Naive thymus-derived CD8-positive, alpha-beta T cell (primary cell): ENCODE measurements at places on chromosomes 16 and 17. TPM values are rescaled to one million over a fixed set of nuclear protein-coding genes. Genes with fewer than 3 reads are reported as not detected.

- no peaks in the 10 kb centered on the region for H3K27me3 ChIP-seq
- H3K4me3 ChIP-seq, result no peak overlapping the region
- DNase-seq, result no peak
- H3K27ac ChIP-seq, result no peak overlapping the region
These were observed 589.2 kb downstream of the CDH11 start for GRCh38 chr16:64532691-64533090.

Gene KCNG4
- polyA plus RNA-seq, result not detected

Gene HID1
- 4.7 TPM for polyA plus RNA-seq

DNA sequence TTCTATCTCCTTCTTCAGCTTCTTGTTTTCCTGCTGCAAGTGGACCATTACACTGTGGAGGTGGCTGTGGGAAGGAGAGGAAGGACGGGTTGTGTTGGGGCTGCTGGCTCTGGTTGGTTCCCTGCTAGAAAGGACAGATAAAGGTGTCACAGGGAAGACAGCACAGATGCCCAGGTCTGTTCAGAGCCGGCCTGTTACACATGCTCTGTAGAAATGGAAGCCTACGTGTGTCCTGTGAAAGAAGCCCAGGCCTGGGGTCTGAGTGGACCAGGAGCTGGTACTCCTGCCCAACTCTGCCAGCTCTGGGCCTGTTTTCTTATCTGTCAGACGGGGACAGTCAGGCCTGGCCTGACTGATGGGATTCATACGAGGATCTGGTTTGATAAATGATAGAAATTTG, 26.4 kb downstream of the DHX38 start:
- no peaks in the 10 kb centered on the region for H3K36me3 ChIP-seq
- DNase-seq, result no peak
- no peak overlapping the region for H3K27ac ChIP-seq
- H3K4me3 ChIP-seq, result no peak overlapping the region

- H3K27ac ChIP-seq, result no peak overlapping the region
- H3K27me3 ChIP-seq, result no peaks in the 10 kb centered on the region
- no peaks in the 10 kb centered on the region for H3K4me1 ChIP-seq
- peaks cover 25% of the 10 kb centered on the region for H3K36me3 ChIP-seq
These were observed 198.5 kb downstream of the NTN1 start for GRCh38 chr17:9219631-9220397.

- H3K36me3 ChIP-seq, result peaks cover 52% of the 10 kb centered on the region
- no peak overlapping the region for H3K4me3 ChIP-seq
- H3K4me1 ChIP-seq, result peaks cover 60% of the 10 kb centered on the region
- H3K27ac ChIP-seq, result peak overlapping the region; percentile 94
- DNase-seq, result no peak
These were observed 19.0 kb downstream of the PIK3R5 start for GRCh38 chr17:8946476-8946875.

Gene CACNA1G
- not detected for polyA plus RNA-seq

Gene TSPOAP1
- polyA plus RNA-seq, result 0.43 TPM

- no peaks in the 10 kb centered on the region for H3K27me3 ChIP-seq
- no peak for DNase-seq
- no peaks in the 10 kb centered on the region for H3K36me3 ChIP-seq
These were observed 4.9 kb downstream of the CDK10 start for GRCh38 chr16:89691231-89691985.

- H3K27ac ChIP-seq, result peak overlapping the region; percentile 86
- no peaks in the 10 kb centered on the region for H3K27me3 ChIP-seq
- DNase-seq, result no peak
- H3K4me3 ChIP-seq, result peak overlapping the region; percentile 3
These were observed 16.9 kb upstream of the CYTH1 start for GRCh38 chr17:78798695-78799559.

Gene SLFN14
- 0.06 TPM for polyA plus RNA-seq

- peak within 1 kb of the TSS; percentile 97 for H3K27ac ChIP-seq
- DNase-seq, result peak; percentile 65
- H3K27me3 ChIP-seq, result no peaks in the 10 kb centered on the region
- H3K36me3 ChIP-seq, result no peaks in the 10 kb centered on the region
- H3K4me3 ChIP-seq, result peak within 1 kb of the TSS; percentile 94
These were observed at the start of gene MPP2 for GRCh38 chr17:43907425-43907981. MPP2 (minus strand) TSS chr17:43907536; CDS start chr17:43904460, 3,076 bp downstream.

DNA sequence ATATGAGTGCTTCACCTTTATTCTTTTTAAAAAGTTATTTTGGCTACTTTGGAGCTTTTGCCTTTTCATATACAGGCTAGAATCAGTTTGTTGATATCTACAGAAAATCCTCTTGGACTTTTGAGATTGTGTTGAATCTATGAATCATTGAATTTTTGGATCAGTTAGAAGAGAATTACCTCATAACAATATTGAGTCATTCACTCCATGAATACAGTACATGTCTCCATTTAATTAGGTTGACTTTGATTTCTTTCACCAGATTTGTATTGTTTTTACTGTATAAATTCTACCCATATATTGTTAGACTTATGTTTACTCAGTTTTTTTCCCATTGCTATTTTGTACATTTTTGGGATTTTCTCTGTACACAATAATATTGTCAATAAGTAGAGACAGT, 54.4 kb downstream of the TAOK1 start:
- no peak for DNase-seq
- peaks cover 3% of the 10 kb centered on the region for H3K36me3 ChIP-seq
- no peaks in the 10 kb centered on the region for H3K27me3 ChIP-seq
- H3K4me3 ChIP-seq, result no peak overlapping the region
- H3K27ac ChIP-seq, result peak overlapping the region; percentile 60
- H3K4me1 ChIP-seq, result peaks cover 50% of the 10 kb centered on the region

Gene TBC1D3G
- not detected for polyA plus RNA-seq

- DNase-seq, result no peak
- no peaks in the 10 kb centered on the region for H3K27me3 ChIP-seq
- peak overlapping the region; percentile 68 for H3K4me3 ChIP-seq
These were observed 1.0 kb downstream of the CYB561 start for GRCh38 chr17:63445065-63445464.

Gene C1QL1
- polyA plus RNA-seq, result not detected

- no peaks in the 10 kb centered on the region for H3K27me3 ChIP-seq
- H3K4me1 ChIP-seq, result peaks cover 5% of the 10 kb centered on the region
- no peak for DNase-seq
These were observed 83.2 kb upstream of the C17orf78 start for GRCh38 chr17:37292429-37293139.

DNA sequence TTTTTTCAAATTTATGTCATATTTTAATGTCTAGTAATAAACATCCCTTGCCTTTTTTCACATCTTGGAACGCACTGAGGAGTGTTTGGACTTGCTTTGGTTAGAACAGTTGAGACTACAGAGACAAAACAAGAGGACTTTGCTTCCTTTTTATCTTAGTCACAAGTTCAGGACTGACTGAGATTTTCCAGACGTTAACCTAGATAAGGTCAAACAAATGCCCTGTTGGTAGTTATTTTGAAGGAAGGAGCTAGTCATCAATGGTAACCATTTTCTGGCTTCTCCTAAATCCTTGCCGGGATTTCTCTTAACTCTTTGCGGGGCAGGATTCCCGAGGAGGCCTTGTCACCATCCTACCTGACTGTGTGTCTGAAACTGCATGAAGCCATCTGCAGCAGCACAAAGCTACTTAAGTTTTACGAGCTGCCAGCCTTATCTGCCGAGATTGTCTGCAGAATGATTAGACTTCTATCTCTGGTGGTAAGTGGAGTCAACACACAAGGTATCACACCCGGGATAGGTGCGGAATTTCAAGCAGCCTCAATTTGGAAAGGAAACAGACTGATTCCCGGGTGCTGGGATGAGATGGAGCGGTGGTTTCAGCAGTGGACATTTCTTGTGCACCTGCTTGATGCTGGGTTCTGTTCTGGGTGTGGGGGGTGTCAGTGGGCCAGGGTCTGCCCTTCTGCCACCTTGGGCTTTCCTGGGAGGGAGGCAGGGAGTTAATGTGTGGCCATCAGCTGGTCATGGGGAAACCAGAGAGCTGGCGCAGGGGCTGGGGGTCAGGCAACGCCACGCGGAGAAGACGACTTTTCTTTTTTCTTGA, 48.3 kb downstream of the RNF213 start:
- H3K4me1 ChIP-seq, result peaks cover 4% of the 10 kb centered on the region
- no peak overlapping the region for H3K27ac ChIP-seq
- DNase-seq, result no peak
- no peak overlapping the region for H3K4me3 ChIP-seq

DNA sequence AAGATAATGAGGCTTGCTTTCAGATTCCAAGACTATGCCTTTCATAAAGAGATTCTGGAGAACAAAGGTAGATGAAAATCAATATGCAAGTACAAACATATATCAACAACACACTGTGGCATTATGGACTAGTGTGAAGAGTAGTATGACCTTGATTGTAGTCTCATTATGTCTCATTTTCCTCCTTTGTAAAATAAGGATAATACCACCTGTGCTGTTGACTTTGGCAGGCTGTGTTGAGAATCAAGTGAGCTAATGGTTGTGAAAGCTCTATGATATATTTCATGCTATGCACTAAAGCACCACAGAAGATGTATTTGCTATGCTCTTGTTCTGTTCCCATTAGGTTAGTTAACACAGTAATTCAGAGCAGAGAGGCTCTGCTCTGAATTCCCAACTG, 78.5 kb upstream of the NACA2 start:
- H3K27me3 ChIP-seq, result peaks cover 14% of the 10 kb centered on the region
- H3K27ac ChIP-seq, result no peak overlapping the region
- DNase-seq, result no peak
- no peaks in the 10 kb centered on the region for H3K4me1 ChIP-seq

DNA sequence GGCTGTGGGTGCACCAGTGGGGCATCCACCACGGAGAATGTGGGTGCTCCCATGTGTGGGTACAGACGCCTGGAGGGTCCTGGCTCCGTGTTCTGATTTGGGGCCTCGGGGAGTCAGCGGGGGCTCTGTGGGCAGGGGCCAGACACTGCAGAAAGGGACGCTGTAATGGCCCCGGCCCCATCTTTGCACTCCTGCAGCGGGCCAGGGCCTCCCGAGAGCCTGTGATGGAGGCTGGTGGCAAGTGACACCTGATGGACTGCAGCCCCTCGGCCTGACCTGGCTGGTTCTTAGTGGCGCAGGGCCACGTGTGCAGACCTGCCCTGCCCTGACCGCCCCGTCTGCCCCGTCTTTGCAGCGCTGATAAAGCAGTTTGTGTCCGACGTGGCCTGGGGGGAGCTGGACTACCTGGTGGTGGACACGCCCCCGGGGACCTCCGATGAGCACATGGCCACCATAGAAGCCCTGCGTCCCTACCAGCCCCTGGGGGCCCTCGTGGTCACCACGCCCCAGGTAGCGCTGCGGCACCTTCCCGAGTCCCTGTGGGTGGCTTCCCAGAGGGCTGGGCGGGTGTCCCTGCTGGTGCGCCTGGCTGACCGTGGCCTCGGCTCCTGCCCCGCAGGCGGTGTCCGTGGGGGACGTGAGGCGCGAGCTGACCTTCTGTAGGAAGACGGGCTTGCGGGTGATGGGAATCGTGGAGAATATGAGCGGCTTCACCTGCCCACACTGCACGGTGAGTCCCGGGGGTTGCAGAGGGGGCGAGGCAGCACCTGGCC, 4.7 kb downstream of the NUBP2 start:
- H3K27me3 ChIP-seq, result no peaks in the 10 kb centered on the region
- no peak for DNase-seq
- H3K4me3 ChIP-seq, result no peak overlapping the region
- H3K36me3 ChIP-seq, result peaks cover 6% of the 10 kb centered on the region
- H3K27ac ChIP-seq, result no peak overlapping the region

DNA sequence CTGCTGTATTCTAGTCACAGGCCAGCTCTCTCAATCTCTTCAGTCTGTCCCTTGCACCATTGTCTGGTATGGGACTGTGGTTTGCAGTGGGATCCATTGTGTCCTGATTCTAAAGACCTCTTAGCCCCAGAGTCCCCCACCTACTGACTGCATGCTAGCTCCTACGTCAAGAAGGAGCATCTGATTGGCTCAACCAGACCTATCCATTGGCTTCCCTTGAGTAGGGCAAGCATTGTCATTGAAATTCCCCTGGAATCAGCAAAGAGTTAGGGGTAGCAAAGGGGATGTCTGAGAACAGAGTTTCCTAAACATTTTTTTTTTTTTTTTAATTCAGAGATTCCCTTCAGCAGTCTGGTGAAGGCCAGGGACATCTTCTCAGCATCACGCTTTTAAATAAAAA, 175.3 kb upstream of the MPHOSPH6 start:
- H3K4me3 ChIP-seq, result no peak overlapping the region
- H3K27me3 ChIP-seq, result peaks cover 6% of the 10 kb centered on the region
- no peaks in the 10 kb centered on the region for H3K4me1 ChIP-seq
- H3K27ac ChIP-seq, result no peak overlapping the region

Gene ACSM2A
- polyA plus RNA-seq, result not detected

DNA sequence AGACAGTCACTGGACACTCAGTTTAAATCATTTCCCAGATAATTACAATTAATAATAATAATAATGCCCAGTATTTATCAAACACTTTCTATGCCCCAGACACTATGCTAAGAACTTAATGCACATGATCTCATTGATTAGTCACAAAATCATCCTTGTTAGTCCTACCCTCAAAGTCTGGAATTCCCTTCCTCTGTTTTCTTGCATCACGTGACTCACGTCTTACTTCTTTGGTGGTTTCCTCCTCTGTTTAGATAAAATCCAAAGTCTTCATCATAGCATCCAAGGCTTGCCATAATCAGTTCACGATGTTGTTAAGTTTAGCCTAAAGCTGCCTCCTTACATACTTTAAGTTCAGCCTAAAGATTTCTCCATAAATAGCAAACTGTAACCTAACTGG, 471.9 kb downstream of the PMP22 start:
- H3K27me3 ChIP-seq, result peaks cover 27% of the 10 kb centered on the region
- no peaks in the 10 kb centered on the region for H3K4me1 ChIP-seq
- no peaks in the 10 kb centered on the region for H3K36me3 ChIP-seq
- no peak overlapping the region for H3K27ac ChIP-seq
- DNase-seq, result no peak

GRCh38 chr17:633133-633532, 81.5 kb downstream of the VPS53 start:
- H3K27ac ChIP-seq, result no peak overlapping the region
- DNase-seq, result no peak
- peaks cover 2% of the 10 kb centered on the region for H3K4me1 ChIP-seq
- H3K36me3 ChIP-seq, result peaks cover 48% of the 10 kb centered on the region
- no peak overlapping the region for H3K4me3 ChIP-seq

DNA sequence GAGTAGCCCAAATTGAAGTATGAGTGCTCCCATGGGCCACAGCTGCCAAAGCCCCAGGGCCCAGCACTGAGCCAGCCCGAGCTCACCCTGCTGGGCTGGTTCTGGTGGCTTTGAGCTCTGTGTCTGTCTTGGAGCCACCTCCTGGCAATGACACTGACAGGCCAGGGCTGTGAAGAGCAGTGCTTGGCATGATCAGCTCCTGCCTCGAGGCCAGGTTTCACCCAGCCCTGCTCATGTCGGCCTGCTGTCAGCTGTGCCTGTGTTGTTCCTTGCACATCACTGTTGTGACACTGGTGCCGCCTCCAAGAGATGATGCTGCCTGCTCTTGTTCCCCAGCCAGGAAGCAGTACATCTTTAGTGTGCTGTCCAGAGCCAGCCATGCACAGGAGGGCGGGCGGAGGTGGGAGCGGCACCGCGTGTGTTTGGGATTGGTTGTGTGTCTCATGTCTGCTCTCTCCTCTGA, 26.0 kb downstream of the PLD6 start:
- H3K27ac ChIP-seq, result peak overlapping the region; percentile 94
- H3K36me3 ChIP-seq, result no peaks in the 10 kb centered on the region
- DNase-seq, result no peak
- H3K4me3 ChIP-seq, result peak overlapping the region; percentile 84
- no peaks in the 10 kb centered on the region for H3K27me3 ChIP-seq

GRCh38 chr17:27552276-27552732, 78.7 kb upstream of the LGALS9 start:
- no peak for DNase-seq
- no peaks in the 10 kb centered on the region for H3K27me3 ChIP-seq
- no peak overlapping the region for H3K4me3 ChIP-seq
- peaks cover 9% of the 10 kb centered on the region for H3K4me1 ChIP-seq
- H3K27ac ChIP-seq, result no peak overlapping the region
